Smooth muscle cell of the umbilical artery (primary cell): ENCODE measurements at places on chromosomes 13 and 19. TPM values are rescaled to one million over a fixed set of nuclear protein-coding genes. Genes with fewer than 3 reads are reported as not detected.

Gene GARIN5B
- total RNA-seq: not detected in 2 replicates

Gene ZNF665
- 3.3 and 5.4 TPM in 2 replicates for total RNA-seq

Gene GRK1
- not detected in 2 replicates for total RNA-seq

Gene ZNF320
- total RNA-seq: 16.0 and 24.2 TPM in 2 replicates
